ENCODE measurements at places on chromosomes 16 and 17.
A peak's percentile ranks its signal among the peaks of the same experiment; 100 is the strongest.

DNA sequence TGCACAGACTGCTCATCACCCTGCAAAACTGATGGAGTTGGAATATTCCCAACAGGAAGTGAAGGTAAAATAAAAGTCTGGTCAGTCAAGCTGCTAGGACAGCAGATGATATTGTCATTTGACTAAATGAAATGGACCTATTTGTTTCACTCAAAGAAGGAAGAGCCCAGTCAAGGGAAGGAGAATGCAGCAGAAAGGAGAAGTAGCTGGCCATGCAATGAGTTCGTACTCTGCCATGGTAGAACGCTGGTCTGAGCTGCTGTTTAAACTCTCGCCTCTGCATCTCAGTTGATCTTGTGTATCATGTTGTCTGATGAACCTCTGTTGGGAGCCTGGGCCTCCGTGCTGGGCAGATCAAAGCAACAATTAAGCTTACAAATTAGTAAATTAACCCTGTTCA is 15.6 kb upstream of the YPEL2 start:
- DNase-seq: no peak

GRCh38 chr17:4033751-4034251 is 69.6 kb upstream of the ATP2A3 start:
- no peak for DNase-seq

GRCh38 chr17:73429440-73430164 is 117.8 kb upstream of the CDC42EP4 start:
- DNase-seq: peak; percentile 91

DNA sequence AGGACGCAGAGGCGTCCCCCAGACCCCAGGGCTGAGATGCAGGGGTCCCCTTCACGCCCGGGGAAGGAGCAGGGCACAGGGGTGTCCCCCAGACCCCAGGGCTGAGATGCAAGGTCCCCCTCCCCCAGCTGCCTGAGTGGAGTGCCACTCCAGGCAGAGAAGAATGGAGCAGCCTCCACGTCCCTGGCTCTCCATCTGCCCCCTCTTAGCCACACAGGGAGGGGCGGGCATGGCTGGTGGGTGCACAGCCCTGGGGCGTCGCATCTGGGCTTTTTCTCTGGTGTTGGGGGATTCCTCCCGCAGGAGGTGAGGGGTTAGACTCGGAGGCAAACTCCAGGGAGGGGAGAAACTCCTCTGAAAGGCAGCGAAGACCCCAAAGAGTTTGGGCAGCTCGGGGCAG is 17.5 kb downstream of the CIBAR2 start:
- no peak for DNase-seq

GRCh38 chr17:80765241-80765961 is 220.8 kb downstream of the RPTOR start:
- DNase-seq: no peak

GRCh38 chr17:69050999-69051775 is 9.5 kb downstream of the ABCA9 start:
- DNase-seq: no peak

DNA sequence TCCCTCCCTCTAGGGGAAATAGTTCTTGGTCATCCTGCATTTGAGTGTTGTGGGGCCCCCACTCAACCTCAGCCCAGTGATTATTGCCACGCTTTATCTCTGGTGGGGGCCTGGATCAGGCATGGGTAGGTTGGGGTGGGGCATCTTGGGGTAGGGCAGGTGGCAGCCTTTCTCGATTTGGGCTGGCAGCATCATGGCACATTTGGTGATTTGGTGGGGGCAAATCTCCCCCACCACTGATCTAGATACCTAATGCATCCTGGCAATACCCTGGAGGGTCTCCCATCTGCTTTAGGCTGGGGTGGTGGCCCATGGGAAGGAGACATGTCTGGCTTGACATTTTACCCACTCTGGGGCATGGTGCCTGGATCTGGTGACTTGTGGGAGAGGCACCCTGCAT is 40.2 kb downstream of the NLRP1 start:
- no peak for DNase-seq

GRCh38 chr16:30367349-30368009 is 2.8 kb downstream of the TBC1D10B start:
- no peak for DNase-seq

DNA sequence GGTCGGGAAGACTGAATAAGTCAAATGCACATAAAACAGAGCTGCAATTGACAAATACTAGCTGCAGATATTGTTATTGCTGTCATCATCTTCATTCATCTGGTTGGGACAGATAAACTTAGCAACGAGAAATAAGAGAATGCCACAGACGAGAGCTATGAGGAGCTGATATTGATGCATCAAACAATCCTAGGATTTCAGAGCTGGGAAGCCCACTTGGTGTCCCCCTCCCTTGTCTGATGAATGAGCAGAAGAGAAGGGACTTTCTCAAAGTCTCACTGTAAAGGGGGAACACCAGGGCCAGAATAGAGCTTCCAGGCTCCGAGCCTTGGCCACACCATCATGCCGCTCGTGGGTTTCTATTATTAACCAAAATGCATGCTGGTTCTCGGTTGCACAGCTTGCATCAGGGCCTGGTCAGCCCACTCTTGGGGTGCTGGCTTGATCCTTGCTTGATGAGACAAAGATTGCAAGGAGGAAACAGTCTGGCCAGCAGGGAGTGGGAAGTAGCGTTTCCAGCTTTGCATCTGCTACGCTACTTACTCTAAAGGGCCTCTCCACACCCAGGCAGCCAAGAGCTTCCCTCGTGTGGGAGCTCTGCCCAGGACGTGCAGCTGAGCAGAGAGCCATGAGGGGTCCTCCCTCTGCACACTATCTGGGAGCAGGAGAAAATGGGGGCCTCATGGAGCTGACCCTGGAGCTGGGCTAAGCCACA is 28.4 kb upstream of the EMP2 start:
- no peak for DNase-seq

GRCh38 chr16:11283820-11284248 is 2.7 kb upstream of the PRM1 start:
- DNase-seq: no peak

- no peak for DNase-seq
Observed at GRCh38 chr17:27751622-27752490, 48.5 kb downstream of the NOS2 start.

GRCh38 chr17:35559495-35560210 is 966 bp downstream of the SLFN14 start:
- no peak for DNase-seq

GRCh38 chr17:16439811-16440351 is 24.5 kb downstream of the TRPV2 start:
- DNase-seq: no peak

DNA sequence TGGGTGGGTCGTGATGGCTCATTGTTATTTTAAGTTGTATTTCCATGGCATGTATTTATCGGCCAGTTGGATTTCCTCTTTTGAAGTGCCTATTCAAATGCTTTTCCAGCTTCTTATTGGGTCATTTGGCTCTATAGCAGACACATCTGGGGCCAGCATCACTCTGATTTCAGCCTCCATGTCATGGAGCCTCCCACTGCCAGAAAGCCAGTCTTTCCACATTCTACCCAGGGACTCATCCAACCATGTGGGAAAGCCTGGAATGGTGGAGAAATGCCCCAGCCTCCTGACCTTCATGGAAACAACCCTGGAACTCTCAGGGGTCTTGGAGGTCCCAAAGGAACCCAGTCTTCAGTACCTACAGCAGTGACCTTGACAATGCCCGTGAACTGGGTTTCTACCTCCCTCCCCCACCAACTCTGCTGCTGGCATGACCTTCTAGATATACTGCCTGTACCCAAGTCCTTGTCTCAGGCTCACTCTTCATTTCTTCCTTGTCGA is 33.8 kb upstream of the ADGRG1 start:
- no peak for DNase-seq

- no peak for DNase-seq
Observed at GRCh38 chr17:28598389-28598788, 436 bp downstream of the SPAG5 start.

- peak; percentile 50 for DNase-seq
Observed at GRCh38 chr17:57552114-57552624, 192.9 kb downstream of the CCDC182 start.

DNA sequence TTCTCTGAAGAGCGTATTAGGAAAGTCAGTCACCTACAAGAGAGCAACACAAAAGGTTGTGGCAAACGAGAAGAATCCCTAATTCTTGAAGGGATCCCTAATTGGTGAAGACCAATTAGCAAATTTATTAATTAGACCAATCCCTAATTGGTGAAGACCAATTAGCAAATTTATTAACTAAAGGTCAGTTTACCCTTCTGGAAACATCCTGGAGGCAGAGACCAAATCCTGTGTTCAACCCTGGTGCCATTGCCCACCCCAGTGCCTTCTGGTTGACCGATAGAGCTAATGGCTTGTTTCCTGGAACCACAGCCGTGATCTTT is 74.2 kb downstream of the WIPI1 start:
- no peak for DNase-seq

- DNase-seq: no peak
Observed at GRCh38 chr16:69626256-69626655, 60.5 kb downstream of the NFAT5 start.

DNA sequence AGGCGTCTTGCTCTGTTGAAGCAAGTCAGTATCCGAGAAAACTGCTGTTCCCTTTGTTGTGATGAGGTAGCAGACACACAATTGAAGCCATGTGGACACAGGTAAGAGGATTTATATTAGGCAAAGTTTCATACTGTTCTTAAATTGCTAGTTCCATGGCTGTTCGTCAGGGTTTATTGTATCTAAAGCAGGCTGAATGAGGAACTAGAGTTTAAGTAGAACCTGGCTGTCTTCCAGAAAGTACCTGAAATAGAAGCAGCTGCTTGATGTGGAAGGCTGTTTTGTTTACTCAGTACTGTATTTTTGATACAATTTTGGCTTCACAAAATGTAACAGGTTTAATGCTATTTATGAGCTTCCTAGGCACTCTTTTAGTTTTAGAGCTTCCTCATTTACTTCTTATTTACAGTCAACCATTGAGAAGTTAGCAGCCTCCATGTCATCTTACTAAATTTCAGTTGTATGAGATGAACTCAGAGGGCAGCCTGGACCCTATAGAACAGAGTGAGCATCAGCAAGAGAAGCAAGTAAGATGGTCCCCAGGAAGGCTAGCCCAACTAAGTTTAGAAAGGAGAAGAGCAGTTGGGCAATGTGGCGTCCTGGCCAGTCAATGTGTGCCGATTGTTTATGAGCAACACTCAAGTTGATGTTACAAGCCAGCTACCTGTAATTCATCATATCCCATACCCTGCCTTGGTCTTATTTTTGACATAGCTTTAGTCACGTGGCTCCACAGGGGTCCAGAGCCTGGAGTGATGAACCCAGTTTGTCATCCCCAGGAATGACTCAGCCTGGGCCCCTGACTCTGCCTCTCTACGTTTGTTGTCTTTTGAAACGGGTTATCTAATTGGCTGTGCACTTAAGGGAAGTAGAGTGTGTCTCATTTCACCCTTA is 9.7 kb upstream of the ARL2BP start:
- DNase-seq: no peak

GRCh38 chr17:71378036-71378435 is 742.8 kb upstream of the SOX9 start:
- DNase-seq: no peak

- no peak for DNase-seq
Observed at GRCh38 chr16:89637379-89637778, 20.1 kb downstream of the CHMP1A start.

DNA sequence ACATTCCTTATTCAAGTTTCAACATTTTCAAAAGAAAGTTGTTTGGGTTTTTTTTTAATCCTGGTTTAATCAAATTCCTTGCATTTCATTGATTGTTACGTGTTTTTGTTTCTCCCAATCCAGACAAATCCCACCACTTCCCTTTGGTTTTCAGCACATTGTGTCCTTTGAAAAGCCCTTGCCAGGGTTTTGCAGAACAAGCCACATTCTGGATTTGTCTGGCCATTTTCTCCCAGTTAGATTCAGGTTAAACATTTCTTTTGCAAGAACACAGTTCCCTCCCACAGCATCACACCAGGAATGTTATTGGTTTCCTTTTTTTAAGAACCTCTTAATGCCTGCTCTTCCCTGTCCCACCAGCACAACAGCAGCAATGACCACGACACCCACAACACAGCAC is 278.0 kb upstream of the SALL1 start:
- DNase-seq: no peak
